ENCODE measurements at places on chromosomes 5 and 9. TPM values are rescaled to one million over a fixed set of nuclear protein-coding genes. Genes with fewer than 3 reads are reported as not detected.
A peak's percentile ranks its signal among the peaks of the same experiment; 100 is the strongest.

DNA sequence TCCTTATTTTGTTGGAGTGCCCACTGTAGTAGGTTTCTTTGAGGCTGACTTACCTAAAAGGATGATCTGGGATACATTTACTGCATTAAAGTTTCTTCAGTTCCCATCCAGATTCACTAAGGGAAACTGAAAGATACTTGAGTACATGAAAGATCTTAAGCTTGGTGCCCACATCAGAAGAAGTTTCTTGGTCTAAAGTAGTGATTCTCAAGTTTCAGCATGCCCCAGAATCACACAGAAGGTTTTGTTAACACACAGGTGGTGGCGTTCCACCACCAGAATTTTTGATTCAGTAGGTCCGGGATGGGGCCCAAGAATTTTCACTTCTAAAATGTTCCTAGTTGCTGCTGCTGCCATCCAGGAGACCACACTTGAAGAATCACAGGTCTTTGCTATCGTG lies 171.0 kb downstream of the ZNF462 start:
- no peak for DNase-seq

GRCh38 chr9:135117281-135117680 lies 29.8 kb downstream of the OLFM1 start:
- no peak for DNase-seq

DNA sequence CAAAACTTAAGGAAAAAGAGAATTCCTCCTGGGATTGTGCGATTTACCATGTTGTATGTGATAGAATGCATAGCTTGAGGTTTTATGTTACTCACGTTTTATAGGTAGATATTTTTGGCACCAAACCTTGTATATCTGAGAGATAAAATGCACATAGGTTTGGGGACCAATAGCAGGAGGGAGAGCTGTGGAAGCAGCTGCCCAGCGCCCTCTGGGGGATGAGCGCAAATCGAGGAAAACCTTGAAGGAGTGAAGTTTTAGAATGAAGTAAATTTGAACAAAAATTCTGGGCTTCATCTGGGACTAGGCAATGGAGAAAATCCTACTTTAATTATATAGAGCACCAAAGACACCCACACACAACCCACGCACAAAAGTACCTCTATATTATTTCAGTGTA lies 197.0 kb downstream of the ADCY2 start:
- DNase-seq = no peak

DNA sequence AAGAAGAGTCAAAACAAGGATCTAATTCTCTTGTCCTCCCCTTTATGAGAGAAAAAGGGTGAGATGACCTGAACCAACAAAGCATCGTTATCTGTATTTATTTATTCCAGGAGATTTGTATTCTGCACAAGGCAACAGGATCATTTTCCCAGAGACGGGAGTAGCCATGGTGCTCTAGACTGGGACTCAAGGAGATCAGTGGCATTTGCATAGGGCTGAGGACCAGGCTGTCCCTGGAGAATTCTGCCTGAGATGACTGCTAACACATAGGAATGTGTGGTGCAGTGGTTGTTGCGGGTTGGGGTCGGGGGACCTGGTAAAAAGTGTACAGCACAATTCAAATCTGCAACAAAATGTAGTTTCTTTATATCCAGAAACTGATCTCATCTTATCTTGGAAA lies 22.3 kb upstream of the ZNF474 start:
- no peak for DNase-seq

DNA sequence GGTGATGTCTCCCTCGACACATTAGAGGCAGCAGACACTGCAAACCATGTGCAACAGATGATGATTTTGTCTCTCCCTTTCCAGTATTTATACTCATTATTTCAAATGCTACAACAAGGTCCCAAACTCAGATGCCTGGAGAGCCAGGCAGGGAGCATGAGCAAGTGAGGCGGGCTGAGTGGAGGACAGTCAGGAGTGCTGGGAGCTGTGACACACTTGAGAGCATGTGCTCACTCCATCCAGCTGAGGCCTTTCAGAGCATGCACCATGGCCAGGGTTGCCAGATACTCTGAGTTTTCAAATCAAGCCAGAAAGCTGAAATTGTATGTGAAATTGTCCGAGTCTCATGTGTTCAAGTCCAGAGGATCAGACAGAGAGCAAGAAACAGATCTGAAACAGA lies 55.8 kb upstream of the SLC2A8 start:
- no peak for DNase-seq

DNA sequence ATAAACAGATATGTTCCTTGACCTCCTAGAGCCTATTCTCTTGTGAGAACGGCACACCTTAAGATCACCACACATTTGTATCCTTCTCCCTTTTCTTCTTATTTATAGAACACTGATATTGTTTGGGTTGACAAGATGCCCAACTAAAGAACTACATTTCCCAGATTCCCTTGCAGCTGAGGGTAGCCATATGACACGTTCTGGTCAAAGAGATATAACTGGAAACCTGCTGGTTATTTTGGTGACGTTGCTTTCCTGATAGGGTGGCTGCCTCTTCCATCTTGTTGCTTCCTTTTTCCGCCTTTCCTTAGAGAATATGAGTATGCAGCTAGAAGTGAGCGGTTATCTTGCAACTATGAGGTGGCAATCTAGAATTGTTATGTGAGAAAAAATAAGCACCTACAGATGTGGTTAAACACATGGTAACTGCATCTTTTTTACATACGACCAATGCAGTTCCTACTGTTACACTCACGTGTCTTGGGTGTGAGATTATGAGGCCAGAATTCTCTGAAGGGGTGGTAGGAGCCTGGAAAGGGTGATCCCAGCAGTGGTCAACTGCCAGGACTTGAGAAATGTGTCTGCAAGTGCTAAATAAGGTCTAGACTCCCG lies 72.9 kb downstream of the SEC61B start:
- no peak for DNase-seq

TMEM252 gene
- 0.18 TPM for total RNA-seq

DNA sequence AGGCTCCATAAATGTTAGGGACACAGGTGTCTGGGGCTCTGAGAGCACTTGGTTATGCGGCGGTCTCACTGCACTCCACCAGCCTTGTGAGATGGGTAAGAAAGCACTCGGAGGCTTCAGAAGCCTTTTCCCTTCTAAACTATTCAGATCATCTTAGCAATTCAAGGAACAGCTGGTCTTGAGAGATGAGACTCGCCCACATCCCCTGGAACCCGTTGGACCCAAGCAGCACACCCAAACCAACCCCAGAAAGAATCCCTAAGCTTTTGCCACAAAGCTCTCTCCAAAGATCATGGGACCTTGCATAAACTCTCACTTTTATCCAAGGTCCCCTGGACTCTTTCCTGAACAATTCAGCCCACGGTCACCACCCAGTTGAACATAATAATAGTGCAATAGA lies 90.2 kb downstream of the RAPGEF1 start:
- no peak for DNase-seq

GRCh38 chr5:138905541-138905940 lies 30.4 kb upstream of the LRRTM2 start:
- DNase-seq = no peak

DNA sequence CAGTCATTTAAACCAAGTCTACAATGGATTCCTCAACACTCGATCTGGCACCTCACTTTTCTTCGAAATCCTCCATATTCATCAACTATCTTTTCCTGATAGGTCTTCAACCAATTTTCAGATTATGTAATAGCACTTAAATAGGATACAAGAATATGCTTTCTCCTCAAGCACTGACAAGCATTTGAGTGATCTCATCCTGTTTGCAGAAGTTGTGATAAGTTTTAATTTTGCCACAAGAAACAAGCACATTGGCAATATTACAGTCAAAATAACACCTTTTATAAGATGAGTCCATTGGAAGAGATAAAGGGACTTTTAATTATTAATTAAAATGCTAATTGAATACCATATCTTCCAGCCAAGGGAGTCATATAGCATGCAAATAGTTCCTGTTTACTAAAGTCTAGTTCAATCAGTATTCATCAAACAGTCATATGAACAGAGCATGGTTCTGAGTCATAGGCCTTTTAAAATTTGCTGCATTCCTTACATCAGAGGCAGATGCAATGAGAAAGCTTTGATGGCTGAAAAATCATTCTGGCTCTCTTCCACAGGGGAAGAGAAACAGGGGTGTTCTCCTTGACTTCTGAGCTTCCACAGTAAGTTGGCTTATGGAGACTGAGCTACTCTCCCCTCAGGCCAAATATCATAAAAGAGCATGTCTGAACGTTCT lies 32.7 kb upstream of the ZCCHC9 start:
- no peak for DNase-seq

DNA sequence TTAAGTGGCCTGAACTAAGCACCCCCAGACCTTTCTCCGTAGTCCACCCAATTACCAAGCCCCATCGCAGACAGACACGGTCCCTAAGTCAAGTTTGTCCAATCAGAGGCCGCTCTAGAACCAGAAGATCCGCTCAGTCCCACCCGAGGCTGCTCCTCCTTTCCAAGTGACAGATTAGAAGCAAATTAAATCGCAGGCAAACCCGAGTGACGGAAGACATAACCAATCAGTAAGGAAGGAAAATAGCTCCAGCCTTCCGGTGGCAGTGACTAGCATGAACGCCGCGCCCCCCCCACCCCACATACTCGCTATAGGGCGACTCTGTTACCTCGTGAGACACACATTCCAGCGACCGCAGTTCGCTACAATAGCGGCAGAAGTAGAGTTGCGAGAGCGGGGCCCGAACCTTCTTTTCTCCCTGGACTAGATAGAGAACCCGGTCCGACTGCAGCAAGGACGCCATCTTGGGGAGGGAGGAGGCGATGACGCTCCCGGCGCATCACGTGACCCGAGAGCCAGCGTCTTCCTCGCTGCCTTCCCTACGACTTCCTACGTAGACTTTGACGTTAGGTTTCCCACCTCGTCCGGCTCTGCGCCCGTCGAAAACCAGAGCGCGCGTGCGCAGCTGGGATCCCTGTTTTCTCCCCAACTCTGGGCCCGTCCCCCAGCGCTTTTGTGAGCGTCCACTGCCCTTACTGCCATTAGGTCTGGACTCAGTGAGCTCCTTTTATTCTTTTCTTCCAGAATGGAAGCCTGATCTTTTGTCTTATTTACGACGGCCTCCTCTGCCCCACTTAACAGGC lies at the start of gene DCTN4:
DCTN4 (minus strand) TSS at position 487 of the 803 bp plus-strand sequence; CDS start at position 463, 24 bp downstream.
- DNase-seq = peak; percentile 98

OR13C4 gene
- total RNA-seq = not detected

GRCh38 chr5:145237843-145238242 lies 597.3 kb downstream of the PRELID2 start:
- DNase-seq = no peak

DNA sequence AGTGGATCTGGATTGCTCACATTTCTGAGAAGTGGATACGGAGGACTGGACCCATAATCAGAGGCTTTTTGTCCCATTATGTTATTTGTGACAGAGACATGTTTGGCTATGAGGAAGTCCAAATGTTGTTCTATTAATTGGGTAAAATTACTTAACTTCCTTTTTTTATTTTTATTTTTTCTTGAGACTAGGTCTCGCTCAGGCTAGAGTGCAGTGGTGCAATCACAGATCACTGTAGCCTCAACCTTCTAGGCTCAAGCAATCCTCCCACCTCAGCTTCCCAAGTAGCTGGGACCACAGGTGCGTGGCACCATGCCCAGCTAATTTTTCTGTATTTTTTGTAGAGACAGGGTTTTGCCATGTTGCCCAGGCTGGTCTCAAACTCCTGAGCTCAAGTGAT lies 11.9 kb upstream of the PGGT1B start:
- DNase-seq = no peak

ARL14EPL gene
- total RNA-seq = not detected

DNA sequence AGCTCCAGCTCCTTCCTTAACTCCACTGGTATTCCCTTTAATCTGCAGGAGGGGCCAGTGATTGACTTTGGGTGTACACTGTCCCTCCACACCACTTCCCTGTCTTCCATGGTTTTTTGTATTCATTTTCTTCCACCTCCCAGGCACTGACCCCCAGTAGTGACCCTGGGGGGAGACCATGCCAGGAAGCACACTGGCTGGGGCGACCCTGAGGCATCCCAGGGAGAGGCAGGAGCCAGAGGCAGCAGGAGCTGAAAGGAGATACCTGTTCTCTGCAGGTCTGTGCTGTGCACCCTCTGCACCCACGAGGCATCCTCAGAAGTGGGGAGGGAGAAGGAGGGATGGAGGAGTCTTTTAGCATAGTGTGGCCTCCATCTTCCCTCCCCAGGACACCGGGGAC lies 27.6 kb downstream of the IRX4 start:
- no peak for DNase-seq

SPACA9 gene
- total RNA-seq = 6.5 TPM

DNA sequence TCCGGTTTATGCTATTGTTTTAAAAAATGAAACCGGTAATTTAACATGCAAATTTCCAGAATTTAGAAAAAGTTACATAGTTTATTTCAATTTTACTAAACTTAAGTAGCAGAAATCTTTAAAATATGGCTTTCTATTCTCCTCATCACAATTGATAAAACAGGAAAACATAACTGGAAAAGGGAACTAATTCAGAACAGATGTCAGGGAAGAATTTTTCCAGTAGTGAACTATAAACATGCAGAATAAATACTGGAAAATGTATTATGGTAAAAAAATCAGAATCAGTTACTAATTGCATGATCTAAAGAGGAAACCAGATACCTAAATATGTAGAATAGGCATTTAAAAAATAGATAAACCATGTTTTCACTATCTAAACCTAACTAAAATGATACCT lies 7.3 kb upstream of the NR4A3 start:
- DNase-seq = no peak

DNA sequence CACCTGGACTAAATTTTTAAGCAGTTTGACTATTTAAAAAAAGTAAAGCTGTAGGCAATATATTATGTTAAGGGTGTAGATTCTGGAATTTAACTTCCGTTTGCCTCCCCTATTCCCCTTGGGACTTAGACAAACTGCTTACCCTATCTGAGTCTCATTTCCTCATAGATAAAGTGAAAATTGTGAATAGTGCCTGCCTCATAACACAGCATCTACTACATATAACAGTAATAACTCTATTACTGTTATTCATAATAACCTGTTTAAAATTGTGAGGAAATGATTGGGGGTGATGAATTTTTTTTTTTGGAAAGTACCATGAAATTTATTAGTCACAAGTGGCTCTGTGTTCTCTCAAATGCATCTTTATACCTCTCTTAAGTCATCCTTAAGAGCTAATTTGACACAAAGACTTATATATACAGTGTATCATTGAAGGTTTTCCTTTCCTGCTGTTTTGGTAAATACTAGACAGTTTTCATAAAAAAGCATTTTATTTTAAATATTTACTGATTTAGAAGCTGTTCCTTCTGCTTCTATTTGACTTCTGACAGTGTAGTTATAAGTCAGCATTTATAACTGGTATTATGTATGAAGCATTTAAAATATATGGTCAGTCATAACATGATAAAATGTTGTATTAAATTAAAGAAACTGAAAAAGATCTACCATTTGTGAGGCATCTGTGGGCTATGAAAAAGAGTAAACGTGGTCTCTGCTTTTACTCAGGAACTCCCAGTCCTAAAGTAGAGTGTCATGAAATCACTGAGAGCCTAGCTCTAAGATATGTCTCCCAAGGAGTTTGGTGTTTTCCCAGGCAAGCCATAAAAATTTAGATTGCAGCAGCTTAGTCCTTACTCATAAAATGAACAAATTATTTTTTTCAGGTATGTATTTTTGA lies 46.4 kb downstream of the MCCC2 start:
- no peak for DNase-seq

DNA sequence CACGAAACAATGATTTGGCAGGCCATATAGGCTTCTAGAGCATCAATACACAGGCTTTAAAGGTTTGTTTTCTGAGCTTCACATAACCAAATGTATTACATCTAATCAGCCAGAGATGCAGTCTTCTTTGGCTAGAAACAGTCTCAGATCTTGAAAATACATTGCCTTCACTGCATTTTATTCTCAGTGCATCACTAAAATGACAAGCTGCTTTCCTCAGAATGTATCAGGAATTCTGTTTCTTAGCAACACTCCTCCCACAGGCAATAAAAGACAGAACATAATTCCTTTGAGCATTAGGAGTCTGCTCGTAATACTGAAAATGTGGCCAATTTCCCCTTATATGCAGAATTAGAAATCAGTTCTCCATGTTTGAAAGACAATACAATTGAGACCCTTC lies 36.9 kb downstream of the FEM1C start:
- no peak for DNase-seq

TMEM232 gene
- total RNA-seq = 2.1 TPM

Data from left cardiac atrium (tissue), 4 donors.